ENCODE measurements at places on chromosomes 4 and X. TPM values are rescaled to one million over a fixed set of nuclear protein-coding genes. Genes with fewer than 3 reads are reported as not detected.

GUCY1B1 gene
- total RNA-seq: 3.6 TPM

ZMYM3 gene
- 6.8 TPM for total RNA-seq

DCX gene
- not detected for total RNA-seq

GAGE1 gene
- not detected for total RNA-seq

DDX53 gene
- not detected for total RNA-seq

IL21 gene
- not detected for total RNA-seq

MAP3K15 gene
- total RNA-seq: not detected

FOXP3 gene
- total RNA-seq: not detected

RNF128 gene
- total RNA-seq: 4.8 TPM

KIF4A gene
- total RNA-seq: 0.07 TPM

DGAT2L6 gene
- total RNA-seq: not detected

MXRA5 gene
- 0.23 TPM for total RNA-seq

RAB33A gene
- total RNA-seq: not detected

DMRTC1 gene
- not detected for total RNA-seq

CSN1S1 gene
- total RNA-seq: not detected

OTC gene
- not detected for total RNA-seq

APLN gene
- 0.86 TPM for total RNA-seq

LGI2 gene
- total RNA-seq: 1.0 TPM

PRR32 gene
- not detected for total RNA-seq

AR gene
- total RNA-seq: 16.0 TPM

PLP1 gene
- 0.39 TPM for total RNA-seq

ARHGAP24 gene
- total RNA-seq: 4.9 TPM

DKK2 gene
- 0.44 TPM for total RNA-seq

GASK1B gene
- 5.3 TPM for total RNA-seq

EDNRA gene
- total RNA-seq: 2.2 TPM
